ENCODE measurements at places on chromosomes 5 and 9. TPM values are rescaled to one million over a fixed set of nuclear protein-coding genes. Genes with fewer than 3 reads are reported as not detected.

The PCDHA10 gene
- 0.41 TPM for total RNA-seq

The BSPRY gene
- 0.14 TPM for total RNA-seq

The IL31RA gene
- total RNA-seq, result 6.6 TPM

The FAM78A gene
- total RNA-seq, result 5.0 TPM

The ELAVL2 gene
- total RNA-seq, result not detected

The PFN3 gene
- not detected for total RNA-seq

The EGFLAM gene
- total RNA-seq, result 23.4 TPM

The GARNL3 gene
- total RNA-seq, result 59.3 TPM

The PRUNE2 gene
- 420 TPM for total RNA-seq

The PCDH1 gene
- 24.6 TPM for total RNA-seq

The BARHL1 gene
- not detected for total RNA-seq

The ZNF658 gene
- 4.0 TPM for total RNA-seq

- DNase-seq, result no peak
- peaks cover 24% of the 10 kb centered on the region for H3K4me1 ChIP-seq
- H3K4me3 ChIP-seq, result no peak overlapping the region
Measured at GRCh38 chr9:98983295-98984268, 39.9 kb downstream of the COL15A1 start.

GRCh38 chr9:88985616-88986015 lies 5.7 kb upstream of the S1PR3 start:
- H3K4me3 ChIP-seq, result no peak overlapping the region
- H3K27ac ChIP-seq, result no peak overlapping the region
- H3K4me1 ChIP-seq, result no peaks in the 10 kb centered on the region
- H3K27me3 ChIP-seq, result no peaks in the 10 kb centered on the region

GRCh38 chr5:88503041-88503345 lies 234.3 kb upstream of the TMEM161B start:
- no peak overlapping the region for H3K27ac ChIP-seq
- no peaks in the 10 kb centered on the region for H3K27me3 ChIP-seq
- H3K4me1 ChIP-seq, result no peaks in the 10 kb centered on the region
- H3K36me3 ChIP-seq, result no peaks in the 10 kb centered on the region
- no peak for DNase-seq

- H3K27me3 ChIP-seq, result no peaks in the 10 kb centered on the region
- H3K4me1 ChIP-seq, result no peaks in the 10 kb centered on the region
- DNase-seq, result no peak
- no peak overlapping the region for H3K27ac ChIP-seq
- no peak overlapping the region for H3K4me3 ChIP-seq
Measured at GRCh38 chr9:125436613-125437443, 175.2 kb downstream of the GAPVD1 start.

GRCh38 chr9:26747611-26748010 lies 145.0 kb downstream of the CAAP1 start:
- no peak for DNase-seq
- H3K27me3 ChIP-seq, result no peaks in the 10 kb centered on the region
- no peaks in the 10 kb centered on the region for H3K36me3 ChIP-seq
- H3K4me3 ChIP-seq, result no peak overlapping the region

GRCh38 chr5:168978015-168978414 lies 322.9 kb downstream of the SLIT3 start:
- H3K4me1 ChIP-seq, result no peaks in the 10 kb centered on the region
- no peaks in the 10 kb centered on the region for H3K27me3 ChIP-seq
- no peaks in the 10 kb centered on the region for H3K36me3 ChIP-seq
- no peak for DNase-seq

DNA sequence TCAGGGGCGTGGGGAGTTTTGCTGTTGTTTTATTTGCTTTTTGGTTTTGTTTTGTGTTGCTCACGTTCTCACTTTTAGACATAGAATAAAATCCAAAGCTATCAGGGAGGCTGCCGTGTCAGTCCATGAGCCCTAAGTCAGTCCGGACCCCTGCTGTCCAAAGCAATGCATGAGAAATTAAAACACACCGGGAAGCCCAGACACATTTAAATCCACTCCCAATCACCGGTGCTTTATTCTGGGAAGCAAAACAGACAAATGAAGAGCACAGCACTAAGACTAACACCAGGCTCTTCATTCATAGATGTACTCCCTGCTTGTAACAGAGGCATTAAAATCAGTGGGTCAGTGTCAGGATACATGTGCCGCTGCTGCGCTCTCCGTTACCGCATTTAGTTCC lies 180.9 kb downstream of the IRX2 start:
- H3K27me3 ChIP-seq, result no peaks in the 10 kb centered on the region
- no peak overlapping the region for H3K4me3 ChIP-seq
- no peaks in the 10 kb centered on the region for H3K36me3 ChIP-seq

- H3K27me3 ChIP-seq, result no peaks in the 10 kb centered on the region
- no peak overlapping the region for H3K27ac ChIP-seq
- H3K36me3 ChIP-seq, result no peaks in the 10 kb centered on the region
- no peak overlapping the region for H3K4me3 ChIP-seq
- no peak for DNase-seq
- no peaks in the 10 kb centered on the region for H3K4me1 ChIP-seq
Measured at GRCh38 chr5:112106878-112107277, 312.2 kb downstream of the EPB41L4A start.

- DNase-seq, result no peak
- no peaks in the 10 kb centered on the region for H3K27me3 ChIP-seq
- H3K27ac ChIP-seq, result no peak overlapping the region
- no peaks in the 10 kb centered on the region for H3K36me3 ChIP-seq
- peaks cover 28% of the 10 kb centered on the region for H3K4me1 ChIP-seq
Measured at GRCh38 chr5:127875235-127876021, 172.2 kb downstream of the CCDC192 start.

- DNase-seq, result no peak
- no peaks in the 10 kb centered on the region for H3K27me3 ChIP-seq
- H3K27ac ChIP-seq, result no peak overlapping the region
- H3K4me1 ChIP-seq, result no peaks in the 10 kb centered on the region
Measured at GRCh38 chr5:35815089-35815936, 41.4 kb upstream of the IL7R start.

GRCh38 chr9:72364679-72365524 lies at the start of gene ZFAND5:
ZFAND5 (minus strand) TSS chr9:72365208; CDS start chr9:72360778, 4,430 bp downstream.
- H3K36me3 ChIP-seq, result no peaks in the 10 kb centered on the region
- peak within 1 kb of the TSS; percentile 100 for H3K27ac ChIP-seq
- H3K4me3 ChIP-seq, result peak within 1 kb of the TSS; percentile 99
- H3K4me1 ChIP-seq, result peaks cover 15% of the 10 kb centered on the region
- DNase-seq, result peak; percentile 99

- no peak overlapping the region for H3K4me3 ChIP-seq
- H3K27me3 ChIP-seq, result no peaks in the 10 kb centered on the region
Measured at GRCh38 chr5:39716532-39717028, 291.8 kb upstream of the DAB2 start.

DNA sequence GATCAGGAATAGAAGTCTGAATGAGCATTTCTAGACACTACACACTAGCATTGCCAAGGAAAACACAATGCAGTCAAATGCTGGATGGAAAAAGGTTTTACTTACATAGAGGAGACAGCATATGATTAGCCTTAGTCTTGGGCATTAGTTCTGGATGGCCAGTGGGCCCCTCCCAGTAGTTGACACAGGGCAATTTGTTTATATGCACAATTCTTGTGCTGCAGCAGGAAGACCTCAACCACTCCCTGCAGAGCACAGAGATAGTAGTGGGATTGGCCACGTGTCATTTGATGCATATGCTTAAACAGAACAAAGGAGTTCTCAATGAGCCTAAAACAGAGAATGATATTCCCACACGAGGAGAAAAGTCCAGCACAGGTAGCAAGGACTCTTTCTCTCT lies 1496.2 kb upstream of the CDH6 start:
- no peak overlapping the region for H3K4me3 ChIP-seq
- H3K36me3 ChIP-seq, result no peaks in the 10 kb centered on the region
- no peak overlapping the region for H3K27ac ChIP-seq
- no peak for DNase-seq
- H3K4me1 ChIP-seq, result no peaks in the 10 kb centered on the region
- no peaks in the 10 kb centered on the region for H3K27me3 ChIP-seq

DNA sequence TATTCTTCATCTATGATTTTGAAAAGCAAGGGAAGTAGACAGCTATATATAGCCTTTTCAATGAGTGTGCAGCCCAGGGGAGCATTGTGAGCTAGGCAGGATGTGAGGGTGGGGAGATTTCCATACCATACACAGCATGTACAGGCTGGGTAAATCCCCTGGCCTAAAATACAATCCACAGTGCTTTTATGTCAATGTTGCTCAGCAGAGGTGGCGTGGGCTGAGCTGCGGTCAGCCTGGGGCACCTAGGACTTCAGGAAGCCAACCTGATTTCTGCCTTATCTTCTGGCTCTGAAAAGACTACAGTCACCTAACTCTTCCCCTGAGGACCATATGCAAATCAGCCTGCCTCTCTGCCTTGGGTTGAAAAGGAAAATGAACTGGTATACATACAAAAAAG lies 6.3 kb upstream of the GARIN3 start:
- no peak overlapping the region for H3K27ac ChIP-seq
- DNase-seq, result no peak
- H3K4me1 ChIP-seq, result no peaks in the 10 kb centered on the region

DNA sequence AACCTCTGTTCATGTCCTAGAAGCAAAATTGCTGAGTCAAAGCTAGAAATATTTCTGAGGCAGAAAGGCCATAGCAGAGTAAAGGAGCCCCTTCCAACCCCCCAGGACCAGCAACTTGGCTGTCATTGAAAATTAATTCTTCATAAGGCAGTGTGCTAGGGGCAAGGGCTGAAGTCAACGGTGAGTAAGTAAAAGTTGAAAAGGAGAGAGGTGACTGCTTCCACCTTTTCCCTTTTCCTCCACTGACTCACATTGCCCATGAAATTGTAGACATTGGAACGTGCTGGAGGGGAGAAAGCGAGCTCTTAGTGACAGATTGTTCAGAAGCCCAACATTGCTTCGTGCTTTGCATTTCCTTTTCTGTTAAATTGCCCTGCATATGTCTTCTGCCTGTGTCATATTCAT lies 19.1 kb downstream of the GLRA1 start:
- peak overlapping the region; percentile 15 for H3K4me3 ChIP-seq
- H3K27ac ChIP-seq, result peak overlapping the region; percentile 47
- no peaks in the 10 kb centered on the region for H3K36me3 ChIP-seq
- no peak for DNase-seq
- no peaks in the 10 kb centered on the region for H3K27me3 ChIP-seq
- peaks cover 53% of the 10 kb centered on the region for H3K4me1 ChIP-seq

DNA sequence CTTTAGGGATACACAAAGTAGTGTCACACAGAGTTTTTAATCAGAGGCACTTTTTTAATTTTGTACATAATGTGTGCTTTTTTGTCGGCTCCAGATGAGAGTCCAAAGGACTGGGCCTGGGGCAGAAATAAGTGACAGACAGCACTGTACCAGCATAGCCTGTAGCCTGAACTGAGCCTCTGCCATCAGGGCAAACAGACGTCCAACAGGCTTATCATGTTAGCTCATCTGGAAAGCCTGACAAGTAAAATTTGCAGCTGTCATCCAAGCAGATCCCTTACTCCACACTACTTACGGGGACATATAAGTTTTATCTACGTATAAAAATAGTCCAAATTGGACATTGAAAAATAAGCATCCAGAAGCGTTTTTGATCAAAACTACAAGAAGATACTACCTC lies 233.1 kb upstream of the GAS1 start:
- H3K27ac ChIP-seq, result no peak overlapping the region
- no peaks in the 10 kb centered on the region for H3K27me3 ChIP-seq
- H3K4me3 ChIP-seq, result no peak overlapping the region
- no peak for DNase-seq
- H3K36me3 ChIP-seq, result no peaks in the 10 kb centered on the region

- H3K36me3 ChIP-seq, result no peaks in the 10 kb centered on the region
- H3K27me3 ChIP-seq, result no peaks in the 10 kb centered on the region
- no peak overlapping the region for H3K4me3 ChIP-seq
- no peak for DNase-seq
Measured at GRCh38 chr9:137948642-137949041, 71.1 kb downstream of the CACNA1B start.

- no peak for DNase-seq
- H3K4me1 ChIP-seq, result peaks cover 5% of the 10 kb centered on the region
- H3K27me3 ChIP-seq, result no peaks in the 10 kb centered on the region
- H3K36me3 ChIP-seq, result no peaks in the 10 kb centered on the region
Measured at GRCh38 chr5:74064911-74065310, 438.9 kb downstream of the ARHGEF28 start.

GRCh38 chr9:123445116-123445515 lies 89.1 kb downstream of the CRB2 start:
- no peaks in the 10 kb centered on the region for H3K4me1 ChIP-seq
- no peak for DNase-seq
- H3K27me3 ChIP-seq, result no peaks in the 10 kb centered on the region
- no peak overlapping the region for H3K27ac ChIP-seq

DNA sequence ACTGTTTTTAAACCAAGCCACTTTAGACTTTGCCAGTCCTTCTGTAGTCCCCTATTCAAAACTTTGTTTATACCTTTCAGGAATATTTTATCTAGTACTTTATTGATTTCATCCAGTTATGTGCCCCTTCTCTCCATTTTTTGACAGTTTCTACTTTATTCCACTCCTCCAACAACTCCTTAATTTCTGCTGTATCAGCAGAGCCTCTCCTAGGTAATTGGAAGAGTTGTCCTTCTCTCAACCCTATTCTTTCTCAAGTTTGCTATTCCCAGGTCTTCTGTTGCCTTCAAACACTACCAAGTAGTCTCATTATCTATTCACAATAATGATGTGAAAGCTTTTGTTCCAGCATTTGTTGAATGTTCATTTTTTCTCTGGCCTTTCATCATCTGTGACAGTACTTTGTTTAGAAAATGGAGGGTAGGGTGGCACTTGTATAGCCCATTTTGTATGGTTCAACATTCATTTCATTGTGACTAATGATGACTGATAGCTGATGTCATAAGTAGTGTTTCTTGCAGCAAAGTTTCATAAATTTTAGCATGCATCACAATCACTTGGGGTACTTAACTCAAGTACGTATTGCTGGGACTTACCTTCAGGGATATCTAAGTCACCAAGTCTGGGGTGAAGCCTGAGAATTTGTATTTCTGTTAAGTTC lies 204.4 kb upstream of the DMRT1 start:
- DNase-seq, result no peak
- no peaks in the 10 kb centered on the region for H3K27me3 ChIP-seq
- H3K4me1 ChIP-seq, result peaks cover under 1% of the 10 kb centered on the region
- no peak overlapping the region for H3K4me3 ChIP-seq

GRCh38 chr5:97164846-97165245 lies 18.2 kb downstream of the RIOK2 start:
- H3K4me3 ChIP-seq, result no peak overlapping the region
- peaks cover 29% of the 10 kb centered on the region for H3K36me3 ChIP-seq
- no peaks in the 10 kb centered on the region for H3K27me3 ChIP-seq

GRCh38 chr5:109407913-109408312 lies 1.9 kb downstream of the PJA2 start:
- no peak for DNase-seq
- no peaks in the 10 kb centered on the region for H3K36me3 ChIP-seq
- peak overlapping the region; percentile 81 for H3K4me3 ChIP-seq
- H3K27ac ChIP-seq, result peak overlapping the region; percentile 95

GRCh38 chr9:121691890-121692289 lies 40.5 kb downstream of the DAB2IP start:
- no peak for DNase-seq
- H3K27me3 ChIP-seq, result no peaks in the 10 kb centered on the region
- peaks cover 29% of the 10 kb centered on the region for H3K4me1 ChIP-seq
- H3K4me3 ChIP-seq, result no peak overlapping the region
- H3K27ac ChIP-seq, result peak overlapping the region; percentile 86

Measured in thoracic aorta (tissue), 2 donors.